ENCODE measurements at places on chromosomes 3 and 15. TPM values are rescaled to one million over a fixed set of nuclear protein-coding genes. Genes with fewer than 3 reads are reported as not detected.
A peak's percentile ranks its signal among the peaks of the same experiment; 100 is the strongest.

The CPNE9 gene
- not detected for total RNA-seq

The EBLN2 gene
- total RNA-seq, result 4.0 TPM

The EXD1 gene
- total RNA-seq, result not detected

The SLC7A14 gene
- not detected for total RNA-seq

The IVD gene
- total RNA-seq, result 24.3 TPM

The ADGRG7 gene
- total RNA-seq, result not detected

The TTLL13 gene
- not detected for total RNA-seq

The KBTBD13 gene
- 0.57 TPM for total RNA-seq

The OXSR1 gene
- total RNA-seq, result 30.4 TPM

The MYO5A gene
- 42.3 TPM for total RNA-seq

The SLC38A3 gene
- 0.37 TPM for total RNA-seq

The ARGFX gene
- total RNA-seq, result not detected

The RTP3 gene
- not detected for total RNA-seq

The SPPL2A gene
- total RNA-seq, result 108 TPM

DNA sequence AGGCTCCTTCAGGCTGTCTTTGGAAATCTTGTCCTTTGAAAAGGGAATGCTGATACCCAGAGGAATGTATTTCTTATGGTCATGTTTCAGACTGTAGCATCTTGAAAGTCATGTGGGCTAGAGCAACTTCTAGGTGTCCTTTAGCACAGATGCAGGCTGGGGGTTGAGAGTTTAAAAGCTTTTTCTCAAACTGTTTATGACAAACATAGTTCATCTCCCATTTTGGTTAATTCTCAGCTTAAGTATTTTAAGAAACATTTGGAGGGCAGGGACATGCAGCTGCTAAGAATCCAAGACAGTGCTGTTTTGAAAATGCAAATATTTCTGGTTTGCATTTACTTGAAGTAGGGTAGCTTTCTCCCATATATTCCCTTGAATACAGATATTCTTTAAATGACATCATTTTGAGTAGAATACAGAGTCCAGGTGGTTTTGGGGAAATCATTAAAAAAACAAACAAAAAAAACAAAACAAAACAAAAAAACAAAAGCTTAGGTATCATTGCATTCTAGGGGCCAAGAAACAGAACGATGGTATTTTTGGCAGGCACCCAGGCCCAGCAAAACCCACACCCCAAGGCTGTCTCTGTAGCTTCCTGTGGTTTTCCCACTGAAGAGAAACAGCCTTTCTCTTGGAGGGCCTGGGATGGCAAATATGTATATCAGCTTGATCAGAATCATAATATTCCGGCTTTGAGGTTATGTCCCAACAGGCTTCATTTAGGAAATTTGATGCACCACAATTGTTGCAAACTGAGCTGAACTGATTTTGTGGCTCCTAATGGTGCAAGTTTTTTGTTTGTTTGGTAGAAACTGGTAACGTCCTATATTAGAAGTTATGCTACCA is 120.0 kb downstream of the ATG7 start:
- no peak for DNase-seq

GRCh38 chr3:2735392-2735894 is 374.7 kb downstream of the IL5RA start:
- no peak for DNase-seq

GRCh38 chr3:165446555-165446954 is 250.4 kb upstream of the SLITRK3 start:
- DNase-seq, result no peak

DNA sequence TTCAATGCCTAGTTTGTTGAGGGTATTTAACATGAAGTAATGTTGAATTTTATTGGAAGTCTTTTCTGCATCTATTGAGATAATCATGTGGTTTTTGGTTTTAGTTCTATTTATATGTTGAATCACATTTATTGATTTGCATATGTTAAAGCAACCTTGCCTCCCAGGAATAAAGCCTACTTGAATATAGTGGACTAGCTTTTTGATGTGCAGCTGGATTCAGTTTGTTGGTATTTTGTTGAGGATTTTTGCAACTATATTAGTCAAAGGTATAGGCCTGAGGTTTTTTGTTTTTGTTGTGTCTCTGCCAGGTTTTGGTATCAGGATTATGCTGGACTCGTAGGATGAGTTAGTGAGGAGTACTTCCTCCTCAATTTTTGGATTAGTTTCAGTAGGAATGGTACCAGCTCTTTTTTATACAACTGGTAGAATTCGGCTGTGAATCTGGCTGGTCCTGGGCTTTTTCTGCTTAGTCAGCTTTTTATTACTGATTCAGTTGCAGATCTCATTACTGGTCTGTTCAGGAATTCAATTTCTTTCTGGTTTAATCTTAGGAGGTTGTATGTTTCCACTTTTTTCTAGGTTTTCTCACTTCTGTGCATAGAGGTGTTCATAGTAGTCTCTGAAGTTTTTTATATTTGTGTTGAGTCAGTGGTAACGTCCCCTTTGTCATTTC is 209.8 kb upstream of the RBMS3 start:
- no peak for DNase-seq

GRCh38 chr3:42552830-42553229 is 28.9 kb downstream of the SEC22C start:
- DNase-seq, result no peak

- no peak for DNase-seq
Observed at GRCh38 chr15:39079296-39079847, 501.5 kb upstream of the THBS1 start.

- DNase-seq, result no peak
Observed at GRCh38 chr3:42165211-42165610, 74.1 kb downstream of the TRAK1 start.

DNA sequence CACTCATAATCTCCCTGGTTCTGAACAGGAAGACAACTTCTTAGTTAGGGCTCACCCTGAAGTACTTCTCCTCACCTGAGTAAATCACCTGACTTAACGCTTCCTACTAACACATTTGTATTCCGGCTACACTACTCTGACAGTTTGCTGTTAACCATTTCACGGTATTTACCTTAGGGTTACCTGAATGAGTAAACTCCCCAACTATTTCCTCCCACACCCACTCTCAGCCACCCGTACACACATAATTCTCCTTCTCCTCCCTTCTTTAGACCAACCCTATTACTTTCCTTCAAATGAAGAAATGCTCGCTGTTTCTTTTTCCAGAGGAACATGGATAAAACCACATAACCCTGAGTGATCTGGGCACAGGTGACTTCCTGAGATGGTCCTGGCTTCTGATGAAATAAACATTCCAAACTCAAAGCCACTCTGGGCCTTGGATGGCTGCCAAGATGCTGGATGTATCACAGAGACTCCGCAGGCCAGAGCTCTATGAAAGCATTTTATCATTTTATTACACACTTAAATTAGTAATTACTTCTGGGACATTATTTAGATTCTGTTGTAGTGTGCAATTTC is 183.6 kb upstream of the ATP11B start:
- DNase-seq, result no peak

DNA sequence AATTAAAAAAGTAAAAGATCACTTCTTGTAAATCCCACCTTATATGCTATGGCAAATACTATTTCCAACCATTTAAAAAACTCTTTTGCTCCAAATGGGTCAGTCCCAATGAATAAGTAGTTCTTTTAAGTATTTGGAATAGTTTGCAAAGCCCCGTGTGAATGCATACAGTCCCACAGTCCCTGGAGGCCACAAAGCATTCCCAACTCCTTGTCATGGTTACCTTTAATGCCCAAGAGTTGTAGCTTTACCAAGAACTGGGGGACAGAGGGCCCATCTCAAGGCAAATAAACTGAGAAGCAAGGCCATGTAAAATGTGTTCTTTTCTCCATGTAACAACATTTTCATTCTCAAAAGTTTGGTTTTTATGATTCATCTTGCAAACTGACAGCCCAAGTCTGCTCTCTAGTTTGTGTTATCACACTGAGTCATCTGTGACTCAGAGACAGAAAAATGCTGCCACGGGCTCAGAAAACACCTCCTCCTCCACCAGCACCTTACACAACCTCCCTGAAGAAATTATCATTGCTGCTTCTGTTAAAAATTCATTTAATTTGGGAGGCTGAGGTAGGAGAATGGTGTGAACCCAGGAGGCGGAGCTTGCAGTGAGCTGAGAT is 336.2 kb downstream of the ERC2 start:
- no peak for DNase-seq

DNA sequence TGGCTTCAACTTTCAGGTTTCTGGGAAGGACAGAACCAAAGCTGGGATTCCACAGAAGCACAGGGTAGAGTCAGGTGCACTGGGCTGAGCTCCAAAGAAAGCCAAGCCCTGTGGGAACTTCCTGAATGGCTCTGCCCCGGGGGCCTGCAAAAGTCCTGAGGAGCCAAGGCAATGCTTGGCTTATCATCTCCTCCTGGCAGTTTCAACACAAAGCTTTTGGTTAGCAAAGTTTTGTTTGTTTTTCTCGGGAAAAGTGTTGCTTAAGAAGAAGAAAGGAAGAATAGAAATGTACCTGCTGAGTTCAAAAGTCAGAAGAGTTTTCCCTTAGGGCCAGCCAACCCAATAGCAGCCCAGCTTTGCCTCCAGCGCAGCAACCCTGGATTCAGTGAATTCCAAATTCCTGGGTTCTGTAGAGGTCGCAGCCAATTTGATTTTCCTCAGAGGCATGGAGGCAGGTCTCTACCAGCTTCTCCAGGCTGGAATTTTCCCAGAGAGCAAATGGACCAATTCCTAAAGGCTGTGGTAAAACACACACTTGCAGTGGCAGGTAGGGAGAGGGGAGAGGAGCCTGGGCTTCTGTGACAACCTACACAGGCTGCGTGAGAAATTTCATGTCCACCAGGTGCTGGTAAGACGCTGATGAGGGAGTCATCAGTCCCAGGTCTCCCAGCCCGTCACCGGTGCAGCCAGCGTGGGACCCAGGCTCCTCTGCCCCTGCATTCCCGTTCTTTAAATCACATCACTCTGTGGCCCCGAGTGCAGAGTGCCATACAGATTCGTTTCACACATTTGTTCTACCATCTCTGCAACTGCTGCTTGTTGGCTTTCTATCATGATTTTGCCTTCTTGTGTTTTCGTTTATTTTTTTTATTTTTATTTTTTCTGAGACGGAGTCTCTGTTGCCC is 54.3 kb upstream of the SNRPA1 start:
- DNase-seq, result no peak

- no peak for DNase-seq
Observed at GRCh38 chr15:25504307-25504706, 65.5 kb upstream of the UBE3A start.

DNA sequence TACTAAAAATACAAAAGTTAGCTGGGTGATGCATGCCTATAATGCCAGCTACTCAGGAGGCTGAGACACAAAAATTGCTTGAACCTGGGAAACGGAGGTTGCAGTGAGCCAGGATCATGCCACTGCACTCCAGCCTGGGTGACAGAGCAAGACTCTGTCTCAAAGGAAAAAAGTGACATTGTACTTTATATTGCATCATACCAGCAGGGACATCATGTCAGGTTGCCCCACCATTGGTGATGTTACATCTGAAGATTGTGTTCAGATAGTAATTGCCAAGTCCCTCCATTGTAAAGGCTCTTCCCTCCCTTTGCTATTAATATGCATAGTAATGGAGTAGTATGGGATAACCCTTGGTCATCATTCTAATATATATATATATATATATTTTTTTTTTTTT is 44.8 kb downstream of the FOXL2 start:
- no peak for DNase-seq

GRCh38 chr3:71219744-71220638 is 363.5 kb downstream of the FOXP1 start:
- DNase-seq, result no peak

- no peak for DNase-seq
Observed at GRCh38 chr15:51075826-51076523, 18.7 kb downstream of the TNFAIP8L3 start.

DNA sequence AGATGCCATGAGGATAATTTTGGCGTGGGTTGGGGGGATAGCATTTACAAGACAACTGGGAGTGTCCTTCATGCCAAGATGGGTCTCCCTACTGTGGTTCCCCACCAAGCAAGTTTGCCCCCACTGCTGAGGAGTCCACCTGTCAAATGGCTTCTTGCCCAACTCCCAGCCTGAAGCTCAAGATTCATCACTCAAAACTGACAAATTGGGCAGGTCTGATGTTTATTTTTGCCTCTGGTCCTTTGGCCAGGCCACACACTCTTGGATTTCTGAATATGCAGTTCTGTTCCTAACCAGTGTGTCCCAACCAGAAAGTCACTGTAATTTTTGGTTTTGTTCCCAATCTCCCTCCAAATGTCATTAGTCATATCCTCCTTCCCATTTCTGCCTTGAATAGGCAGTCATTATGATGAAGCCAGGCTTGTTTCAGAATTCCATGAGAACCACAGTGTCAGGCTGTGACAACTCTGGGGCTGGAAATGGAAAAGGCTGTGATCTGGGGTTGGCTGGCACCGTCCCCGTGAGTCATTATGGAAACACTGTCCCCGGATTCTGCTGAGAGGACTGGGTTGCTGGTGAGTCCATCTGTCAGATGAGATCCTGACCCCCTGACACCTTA is 29.3 kb upstream of the MEF2A start:
- DNase-seq, result peak; percentile 92

GRCh38 chr3:60555686-60556354 is 695.4 kb downstream of the FHIT start:
- DNase-seq, result no peak

- no peak for DNase-seq
Observed at GRCh38 chr3:196499061-196499460, 4.5 kb downstream of the RNF168 start.

- no peak for DNase-seq
Observed at GRCh38 chr15:65920121-65920520, 50.8 kb downstream of the RAB11A start.

GRCh38 chr3:170593634-170594033 is 7.8 kb upstream of the SLC7A14 start:
- no peak for DNase-seq

GRCh38 chr3:133938770-133939462 is 43.2 kb upstream of the RAB6B start:
- no peak for DNase-seq

DNA sequence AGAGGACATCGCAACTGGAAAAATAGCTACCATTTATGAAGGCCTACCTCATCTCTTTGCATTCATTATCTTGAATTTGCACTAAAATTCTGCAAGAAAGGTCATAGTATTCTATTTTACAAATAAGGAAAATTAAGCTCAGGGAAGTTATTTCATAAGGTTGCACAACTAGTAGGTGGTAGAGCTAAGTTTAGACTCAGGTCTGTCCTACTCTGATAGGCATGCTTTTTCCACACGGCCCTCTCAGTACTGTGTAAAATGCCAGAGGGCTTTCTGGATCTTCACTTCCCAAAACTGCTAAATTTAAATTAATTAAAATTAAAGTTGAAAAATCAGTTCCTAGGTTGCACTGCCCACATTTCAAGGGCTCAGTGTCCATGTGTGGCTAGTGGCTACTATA is 18.3 kb downstream of the MAP2K1 start:
- DNase-seq, result no peak

DNA sequence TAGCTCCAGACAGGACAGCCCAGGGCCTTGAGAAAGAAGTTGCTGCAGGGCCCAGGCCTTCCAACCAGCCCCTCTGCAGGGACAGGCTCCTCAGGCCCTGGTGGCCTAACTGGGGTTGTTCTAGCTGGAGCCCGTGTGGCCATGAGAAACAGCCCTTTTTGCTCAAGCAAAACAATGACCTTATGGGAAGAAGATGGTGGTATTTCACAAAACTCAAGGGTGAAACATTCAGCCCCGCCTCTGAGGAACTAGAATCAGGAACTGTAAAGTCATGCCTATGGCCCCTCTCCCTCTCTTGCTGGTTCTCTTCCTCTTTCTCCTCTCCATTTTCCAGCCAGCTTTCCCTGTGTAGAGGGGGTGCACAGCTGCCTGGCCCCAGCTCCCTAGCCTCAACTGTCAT is 273.3 kb downstream of the RPLP1 start:
- DNase-seq, result no peak
